ENCODE measurements at places on chromosomes 1 and 21.

- DNase-seq: no peak
Measured at GRCh38 chr1:68442822-68443556, 6.8 kb downstream of the RPE65 start.

DNA sequence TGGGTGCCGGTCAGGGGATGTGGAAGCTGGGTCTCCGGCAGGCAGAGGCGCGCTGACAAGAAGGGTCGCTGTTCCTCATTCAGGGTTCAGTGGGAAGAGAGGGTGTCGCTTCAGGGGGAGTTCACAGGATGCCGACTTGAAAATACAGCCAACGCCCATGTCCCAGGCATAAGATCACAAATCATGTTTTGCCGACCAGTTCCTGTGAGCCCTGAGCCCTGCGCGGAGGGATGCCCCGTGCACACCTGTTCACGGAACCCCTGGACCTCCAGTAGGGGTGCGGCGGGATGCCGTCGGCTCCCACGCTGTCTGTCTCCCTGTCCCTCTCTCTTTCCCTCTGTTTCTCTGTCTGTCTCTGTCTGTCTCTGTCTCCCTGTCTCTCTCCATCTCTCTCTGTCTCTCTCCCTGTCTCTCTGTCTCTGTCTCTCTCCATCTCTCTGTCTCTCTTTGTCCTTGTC is 26.8 kb downstream of the TP73 start:
- no peak for DNase-seq

GRCh38 chr1:9473032-9473807 is 66.0 kb upstream of the SLC25A33 start:
- no peak for DNase-seq

DNA sequence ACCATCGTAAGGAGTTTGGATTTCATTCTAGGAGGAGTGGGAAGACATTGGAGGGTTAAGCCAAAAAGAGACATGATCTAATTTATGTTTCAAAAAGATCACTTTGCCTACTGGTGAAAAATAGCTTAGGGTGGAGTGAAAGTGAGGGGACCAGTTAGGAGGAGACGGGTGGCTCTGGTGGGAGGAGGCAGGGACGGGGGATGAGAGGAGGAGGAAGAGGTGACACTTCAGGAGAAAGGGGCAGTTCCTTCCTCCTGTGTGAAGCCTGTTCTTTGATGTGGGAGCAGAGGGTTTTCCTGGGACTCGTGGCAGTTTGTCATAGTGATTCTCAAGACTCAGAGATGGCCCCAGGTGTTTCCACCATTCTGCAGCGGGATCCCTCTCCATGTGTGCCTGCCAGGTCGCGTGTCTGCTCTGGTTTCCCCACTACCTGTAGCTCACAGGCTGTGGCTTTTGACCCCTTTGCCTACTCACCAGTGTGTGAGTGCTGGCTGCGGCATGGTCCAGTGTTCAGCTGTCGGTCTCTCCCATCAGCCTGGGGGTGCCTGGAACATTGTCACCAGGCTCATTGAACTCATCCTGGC is 102.4 kb downstream of the CNIH3 start:
- no peak for DNase-seq

GRCh38 chr1:45518910-45519309 is 2.8 kb downstream of the PRDX1 start:
- no peak for DNase-seq

DNA sequence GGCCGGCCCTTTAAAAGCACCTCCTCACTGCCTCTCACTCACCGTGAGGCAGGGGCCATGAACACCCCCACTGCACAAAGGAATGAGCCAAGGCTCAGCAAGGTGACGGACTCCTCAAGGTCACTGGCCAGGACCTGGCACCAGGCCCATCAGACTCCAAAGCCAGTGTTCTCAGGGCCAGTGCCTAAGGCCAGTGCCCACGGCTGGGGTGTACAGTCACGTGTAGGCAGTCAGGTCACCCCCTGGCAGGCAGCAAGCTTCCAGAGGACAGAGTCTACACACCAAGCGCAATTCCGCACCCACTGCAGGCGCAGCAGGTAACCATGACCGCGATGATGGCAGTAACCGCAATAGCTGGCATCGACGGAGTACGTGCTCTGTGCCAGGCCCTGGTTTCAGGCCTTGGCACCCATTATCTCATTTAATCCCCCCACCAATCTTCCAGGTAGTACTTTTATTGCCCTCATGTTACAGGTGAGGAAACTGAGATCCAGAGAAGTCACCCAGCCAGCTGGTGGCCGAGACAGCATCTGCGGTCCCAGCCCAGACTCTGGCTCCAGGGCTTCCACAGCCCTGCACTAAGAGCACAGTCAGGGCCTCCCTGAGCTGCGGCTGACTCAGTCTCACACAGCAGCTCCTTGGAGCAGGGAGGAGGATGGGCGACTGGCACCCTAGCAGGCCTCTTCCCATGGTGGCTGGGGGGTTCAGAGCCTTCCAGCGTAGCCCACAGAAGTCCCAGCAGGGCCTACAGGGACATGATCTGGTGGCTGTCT is 27.0 kb downstream of the RAP1GAP start:
- DNase-seq: no peak

DNA sequence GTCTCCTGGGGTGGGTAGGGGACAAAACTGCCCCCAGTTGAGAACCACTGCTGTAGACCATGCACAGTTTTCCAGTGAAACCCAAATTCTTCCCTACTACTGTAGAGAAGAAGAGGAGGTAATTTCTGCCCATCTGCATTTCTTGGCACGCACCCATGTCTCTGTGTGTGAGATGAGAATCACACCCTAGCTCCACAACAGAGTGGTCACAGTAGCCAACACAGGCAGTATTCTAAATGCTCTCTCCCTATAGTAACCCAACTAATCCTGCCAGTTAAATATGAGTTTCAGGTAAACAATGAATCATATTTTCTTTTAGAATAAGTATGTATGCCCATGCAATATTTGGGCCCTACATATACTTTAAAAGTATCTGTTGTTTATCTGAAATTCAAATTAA is 1.2 kb upstream of the CAPN2 start:
- no peak for DNase-seq

DNA sequence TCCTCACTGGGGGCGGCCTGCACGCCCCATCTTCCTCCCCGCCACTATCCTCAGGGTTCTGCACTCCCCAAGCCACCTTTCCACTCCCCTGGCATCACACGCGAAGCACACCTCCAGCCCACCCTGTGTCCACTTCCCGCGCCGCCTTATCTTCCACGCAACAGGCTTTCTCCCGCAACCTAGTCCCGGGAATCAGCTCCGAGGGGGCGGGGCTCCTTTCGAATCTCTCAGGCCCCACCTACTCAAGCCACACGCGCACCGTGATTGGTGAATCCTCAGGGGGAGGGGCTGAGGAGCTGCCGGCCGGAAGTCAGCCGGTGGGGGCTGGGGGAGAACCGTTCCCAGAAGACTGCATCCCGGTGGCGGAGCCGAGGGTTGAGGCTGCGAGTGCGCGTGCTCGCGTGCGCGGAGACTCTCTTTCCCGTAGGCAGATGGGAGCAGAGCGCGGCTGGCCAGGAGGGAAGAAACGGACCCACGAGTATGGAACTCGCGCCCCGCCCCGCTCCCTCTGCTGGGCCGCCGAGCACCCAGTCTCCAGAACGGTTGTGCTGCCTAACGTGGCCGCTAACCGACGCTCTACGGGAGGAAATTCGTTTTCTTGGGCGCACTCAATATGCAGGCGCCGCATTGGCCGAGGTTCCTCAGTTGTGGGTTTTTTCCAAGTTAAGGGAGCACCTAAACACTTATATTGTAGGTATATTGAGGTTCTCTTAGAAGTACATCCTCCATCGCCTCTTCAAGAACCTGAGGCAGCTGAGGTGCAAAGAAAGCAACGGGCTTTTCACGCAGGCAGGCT is at the start of gene PSRC1:
Gene PSRC1, minus strand, starts transcription at position 194 of the 796 bp plus-strand sequence.
- peak; percentile 81 for DNase-seq

- no peak for DNase-seq
Measured at GRCh38 chr1:20210736-20211460, 24.6 kb upstream of the PLA2G2C start.

- no peak for DNase-seq
Measured at GRCh38 chr1:22688466-22688865, 22.2 kb upstream of the EPHB2 start.

DNA sequence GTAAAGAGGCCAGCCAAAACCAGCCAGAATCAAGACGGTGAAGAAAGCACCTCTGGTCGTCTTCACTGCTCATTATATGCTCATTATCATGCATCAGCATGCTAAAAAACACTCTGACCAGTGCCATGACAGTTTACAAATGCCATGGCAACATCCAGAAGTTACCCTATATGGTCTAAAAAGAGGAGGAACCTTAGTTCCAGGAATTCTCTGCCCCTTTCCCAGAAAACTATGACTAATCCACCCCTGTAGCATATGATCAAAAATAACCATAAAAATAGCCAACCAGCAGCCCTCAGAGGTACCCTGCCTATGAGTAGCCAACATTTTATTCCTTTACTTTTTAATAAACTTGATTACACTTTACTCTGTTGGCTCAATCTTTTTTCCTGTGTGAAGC is 34.2 kb upstream of the PBX1 start:
- DNase-seq: no peak

GRCh38 chr1:153570874-153571273 is 5.2 kb upstream of the S100A2 start:
- no peak for DNase-seq

GRCh38 chr1:4616831-4617465 is 37.5 kb upstream of the AJAP1 start:
- no peak for DNase-seq

- DNase-seq: no peak
Measured at GRCh38 chr1:77929806-77930205, 41.4 kb downstream of the NEXN start.

DNA sequence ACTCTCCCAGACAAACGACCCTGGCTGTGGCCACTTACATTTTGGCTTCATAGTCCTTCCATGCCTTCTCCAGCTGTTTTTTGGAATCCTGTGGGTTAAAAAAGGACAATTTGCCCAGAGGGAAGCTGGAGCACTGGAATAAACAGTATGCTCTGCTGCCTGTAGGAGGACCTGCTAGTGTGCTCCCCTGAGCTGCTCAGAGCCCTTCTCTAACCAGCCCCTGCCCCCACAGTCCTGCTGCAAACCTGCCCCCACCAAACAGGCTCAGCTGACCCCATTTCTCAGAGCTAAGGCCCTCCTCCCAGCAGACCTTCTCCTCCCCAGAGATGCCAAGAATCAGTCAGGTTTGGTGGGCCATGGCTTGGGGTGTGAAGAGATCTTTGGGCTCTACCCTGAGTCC is 26.9 kb upstream of the TCEA3 start:
- DNase-seq: no peak

- no peak for DNase-seq
Measured at GRCh38 chr1:211610779-211611556, 32.0 kb upstream of the SLC30A1 start.

- DNase-seq: no peak
Measured at GRCh38 chr1:55955016-55955621, 624.2 kb downstream of the PLPP3 start.

DNA sequence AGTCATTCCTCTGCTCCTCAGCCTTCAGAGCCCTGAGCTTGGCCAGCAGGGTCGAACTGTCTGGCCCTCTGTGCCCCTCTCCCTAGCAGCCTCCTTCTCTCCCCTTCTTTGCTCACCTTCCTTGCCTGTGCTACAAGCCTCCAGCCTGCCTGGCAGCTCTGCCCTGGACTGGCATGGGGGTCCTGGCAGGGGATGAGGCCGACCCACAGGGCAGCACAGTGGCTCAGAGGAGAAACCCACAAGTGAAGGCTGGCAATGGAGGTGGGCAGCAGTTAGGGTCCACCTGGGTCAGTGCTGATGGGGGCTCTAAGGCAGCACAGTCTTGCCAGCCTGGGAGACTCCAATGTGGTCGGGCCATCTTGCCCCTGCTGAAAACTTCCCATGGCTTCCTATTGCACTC is 274.2 kb downstream of the GRIK3 start:
- no peak for DNase-seq

- DNase-seq: no peak
Measured at GRCh38 chr1:84583648-84584047, 9.4 kb upstream of the CTBS start.

GRCh38 chr1:243748227-243748626 is 101.8 kb downstream of the AKT3 start:
- no peak for DNase-seq

GRCh38 chr1:13746342-13746741 is 46.4 kb downstream of the PRDM2 start:
- no peak for DNase-seq

DNA sequence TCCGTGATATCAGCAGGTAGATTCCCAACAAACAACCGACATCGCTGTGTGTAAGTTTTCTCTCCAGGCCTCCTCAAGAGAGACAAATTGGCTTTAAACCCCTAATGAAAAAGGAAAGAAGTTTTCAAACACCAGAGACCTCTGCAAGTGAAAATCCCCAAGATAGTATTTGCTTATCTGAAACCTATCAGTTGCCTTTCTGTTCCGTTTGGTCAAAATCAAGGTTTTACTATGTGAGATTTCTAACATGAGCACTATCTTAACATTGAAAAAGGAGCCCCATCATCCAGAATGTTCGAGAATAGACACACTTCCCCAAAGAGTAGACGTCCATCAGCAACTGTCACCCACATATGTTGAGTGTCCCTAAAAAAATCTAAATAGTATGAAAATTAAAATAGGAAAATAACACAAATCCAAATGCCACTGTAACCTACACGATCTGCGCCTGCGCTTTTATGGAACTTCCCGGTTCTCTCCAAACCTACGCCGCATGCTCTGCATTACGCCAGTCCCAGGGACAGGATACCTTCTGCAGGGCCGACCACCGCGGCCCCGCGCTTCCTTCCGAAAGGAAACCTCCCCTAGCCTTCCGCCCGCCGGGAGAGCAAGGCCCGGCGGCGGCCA is 1.4 kb downstream of the SFPQ start:
- DNase-seq: no peak

Measured in stimulated activated CD8-positive, alpha-beta memory T cell treated with anti-CD3 and anti-CD28 coated beads, Interleukin-4, amount 100 ng/mL, for 1 hour (primary cell).